ENCODE measurements at places on chromosomes 4 and X. TPM values are rescaled to one million over a fixed set of nuclear protein-coding genes. Genes with fewer than 3 reads are reported as not detected.

GRCh38 chrX:12970691-12971202, 4.2 kb upstream of the TMSB4X start:
- peak; percentile 39 for DNase-seq

- no peak for DNase-seq
Measured at GRCh38 chr4:181810711-181811110, 432.5 kb upstream of the TENM3 start.

- no peak for DNase-seq
Measured at GRCh38 chr4:99161373-99162099, 17.4 kb upstream of the ADH4 start.

- no peak for DNase-seq
Measured at GRCh38 chrX:109773374-109773773, 40.3 kb upstream of the ACSL4 start.

DNA sequence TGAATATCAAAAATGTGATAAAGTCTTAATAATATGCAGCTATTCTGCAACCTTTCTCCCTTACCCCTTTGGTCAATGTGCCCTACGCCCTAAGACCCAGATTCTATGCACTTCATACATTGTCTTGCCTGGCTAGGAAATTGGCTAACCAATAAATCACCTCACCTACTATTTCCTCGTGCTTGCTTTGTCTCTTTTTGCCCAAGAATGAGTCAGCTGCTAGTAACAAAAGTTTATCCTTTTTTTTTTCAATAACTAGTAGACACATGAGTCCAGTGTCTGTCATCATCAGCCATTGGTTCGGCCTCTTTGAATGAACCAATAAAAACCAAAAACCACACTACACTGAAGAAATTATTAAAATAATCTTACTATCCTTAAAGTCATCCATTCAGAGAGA, 387.1 kb downstream of the PPP3CA start:
- DNase-seq = peak; percentile 11

GRCh38 chrX:123797543-123798447, 62.1 kb upstream of the XIAP start:
- DNase-seq = peak; percentile 7

- no peak for DNase-seq
Measured at GRCh38 chr4:138200236-138200590, 41.9 kb downstream of the SLC7A11 start.

- DNase-seq = no peak
Measured at GRCh38 chr4:124386648-124387047, 325.9 kb downstream of the ANKRD50 start.

- no peak for DNase-seq
Measured at GRCh38 chr4:139643042-139643895, 22.4 kb upstream of the MGST2 start.

The FGB gene
- 0.36 TPM for total RNA-seq

The NDUFA1 gene
- 122 TPM for total RNA-seq

The CCDC110 gene
- not detected for total RNA-seq

The SLITRK4 gene
- 2.3 TPM for total RNA-seq

Data from PC-3 (cell line).